ENCODE measurements at places on chromosomes 6 and 20. TPM values are rescaled to one million over a fixed set of nuclear protein-coding genes. Genes with fewer than 3 reads are reported as not detected.

The NTSR1 gene
- total RNA-seq, result 0.10 TPM

The PBOV1 gene
- total RNA-seq, result not detected

The RCAN2 gene
- 1.2 TPM for total RNA-seq

The SYCP2L gene
- total RNA-seq, result 0.43 TPM

The SLC52A3 gene
- 0.18 TPM for total RNA-seq

The TNFRSF6B gene
- total RNA-seq, result 0.40 TPM

The ZNF311 gene
- total RNA-seq, result 0.68 TPM

The TNFRSF21 gene
- 2.8 TPM for total RNA-seq

The CST4 gene
- total RNA-seq, result not detected

The HLA-DQA2 gene
- total RNA-seq, result not detected

The CAP2 gene
- total RNA-seq, result 2.5 TPM

The AARS2 gene
- 7.7 TPM for total RNA-seq

The PROKR2 gene
- not detected for total RNA-seq

The AKAP12 gene
- total RNA-seq, result 3.4 TPM

The ABCC10 gene
- 11.9 TPM for total RNA-seq

The PSORS1C2 gene
- not detected for total RNA-seq

The RAET1L gene
- not detected for total RNA-seq

The GID8 gene
- 19.3 TPM for total RNA-seq

The LAMA4 gene
- 2.8 TPM for total RNA-seq

The PLG gene
- 1,901 TPM for total RNA-seq

The ABHD16B gene
- not detected for total RNA-seq

The ZNF165 gene
- 0.53 TPM for total RNA-seq

The ISM1 gene
- total RNA-seq, result 3.1 TPM

The MYB gene
- total RNA-seq, result 0.18 TPM

The ADGB gene
- not detected for total RNA-seq

The TRIM31 gene
- not detected for total RNA-seq

All from left lobe of liver (tissue), 2 donors.